ENCODE measurements at places on chromosomes 3 and 15.

DNA sequence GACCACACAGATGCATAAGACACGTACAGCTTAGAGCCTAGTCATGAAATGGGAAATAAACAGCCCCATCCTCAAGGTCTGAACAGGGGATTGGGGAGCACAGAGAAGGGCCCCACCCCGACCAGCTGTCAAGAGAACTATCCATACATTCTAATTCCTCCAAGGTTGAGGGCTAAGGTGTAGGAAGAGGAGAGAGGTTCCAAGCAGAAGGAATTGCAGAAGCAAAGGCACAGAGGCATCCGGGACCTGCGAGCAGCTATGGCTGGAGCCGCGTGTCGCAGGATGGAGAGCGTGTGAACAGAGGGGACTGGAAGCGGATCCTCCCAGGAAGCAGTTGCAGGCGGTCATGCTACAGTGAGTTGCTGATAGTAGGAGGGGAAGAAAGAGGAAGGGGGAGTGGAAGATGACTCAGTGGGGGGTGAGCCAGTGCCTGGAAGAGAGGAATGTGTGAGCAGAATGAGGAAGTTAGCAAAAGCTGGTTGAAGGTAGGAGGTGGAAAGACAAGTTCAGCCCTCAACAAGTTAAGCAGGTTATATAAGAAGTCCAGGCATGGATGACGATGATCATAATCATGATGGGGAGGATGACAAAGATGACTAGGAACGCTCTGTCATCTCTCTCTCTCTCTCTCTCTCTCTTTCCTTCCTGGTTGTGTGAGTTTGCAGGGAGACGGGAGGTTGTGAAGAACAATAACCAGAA lies 89.7 kb downstream of the LIPC start:
- DNase-seq = no peak

- no peak for DNase-seq
Measured at GRCh38 chr3:171727288-171727687, 83.0 kb downstream of the PLD1 start.

DNA sequence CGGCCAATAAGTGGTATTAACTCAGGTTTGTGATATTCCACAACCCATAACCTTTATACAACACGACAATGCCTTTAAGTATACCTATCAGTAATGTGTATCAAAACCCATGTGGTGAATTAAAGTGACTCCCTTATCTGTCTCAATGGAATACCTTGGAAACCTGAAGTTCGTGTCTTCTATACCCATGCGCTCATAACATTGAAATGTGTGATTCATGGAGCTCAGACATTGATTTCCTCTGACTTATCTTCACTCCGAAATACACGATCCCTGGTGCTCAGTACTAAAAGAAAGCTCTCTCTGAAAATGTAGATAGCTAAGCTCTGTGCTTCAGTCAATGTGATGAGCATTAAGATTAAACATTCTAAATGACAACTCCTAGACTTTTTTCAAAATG lies 140.3 kb downstream of the TBC1D5 start:
- DNase-seq = no peak

GRCh38 chr3:195063581-195064193 lies 207.3 kb downstream of the XXYLT1 start:
- no peak for DNase-seq

GRCh38 chr3:46293035-46293724 lies 50.9 kb downstream of the CCR3 start:
- no peak for DNase-seq

- DNase-seq = no peak
Measured at GRCh38 chr3:3196148-3196861, 16.8 kb upstream of the CRBN start.

- DNase-seq = no peak
Measured at GRCh38 chr15:51232581-51232980, 105.8 kb downstream of the CYP19A1 start.

- no peak for DNase-seq
Measured at GRCh38 chr3:9291821-9292410, 42.5 kb upstream of the SRGAP3 start.

DNA sequence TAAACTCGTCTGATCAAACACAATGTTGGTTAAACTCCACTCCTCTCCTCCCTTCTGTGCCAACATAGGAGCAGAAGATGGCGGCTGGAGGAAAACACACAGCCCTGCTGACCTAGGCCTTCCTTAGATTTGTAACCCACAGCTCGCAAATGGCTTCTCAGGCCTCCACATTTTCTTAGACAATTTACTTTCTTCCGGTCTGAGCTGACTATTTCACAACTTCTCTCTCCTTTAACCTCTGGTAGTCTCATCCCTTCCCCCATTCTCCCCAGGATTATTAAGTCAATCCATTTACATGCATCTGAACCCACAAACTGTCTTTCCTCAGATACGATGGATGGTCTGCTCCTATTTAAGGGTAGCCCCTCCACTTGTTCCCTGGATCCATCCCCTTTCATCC lies 25.7 kb upstream of the ULK4 start:
- no peak for DNase-seq

DNA sequence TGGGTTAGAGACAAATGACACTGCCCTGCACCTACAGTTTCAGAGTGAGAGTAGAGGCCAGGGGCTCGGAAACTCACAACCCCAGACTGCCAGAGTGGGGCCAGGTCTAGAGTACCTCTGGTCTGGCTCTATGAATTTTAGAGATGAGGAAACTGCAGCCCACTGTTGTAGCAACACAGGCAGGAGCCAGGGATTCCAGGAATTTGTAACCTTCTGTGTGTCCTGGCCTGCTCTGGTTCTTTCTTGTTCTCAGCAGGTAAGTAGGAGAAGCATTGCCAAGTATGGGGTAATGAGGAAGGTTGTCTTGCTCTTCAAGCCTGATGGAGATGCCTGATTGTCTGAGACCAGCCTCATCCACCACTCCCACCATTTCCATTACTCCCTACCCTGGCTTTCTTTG lies 221.8 kb downstream of the UACA start:
- DNase-seq = no peak

GRCh38 chr15:69830876-69831275 lies 266.8 kb downstream of the TLE3 start:
- no peak for DNase-seq

DNA sequence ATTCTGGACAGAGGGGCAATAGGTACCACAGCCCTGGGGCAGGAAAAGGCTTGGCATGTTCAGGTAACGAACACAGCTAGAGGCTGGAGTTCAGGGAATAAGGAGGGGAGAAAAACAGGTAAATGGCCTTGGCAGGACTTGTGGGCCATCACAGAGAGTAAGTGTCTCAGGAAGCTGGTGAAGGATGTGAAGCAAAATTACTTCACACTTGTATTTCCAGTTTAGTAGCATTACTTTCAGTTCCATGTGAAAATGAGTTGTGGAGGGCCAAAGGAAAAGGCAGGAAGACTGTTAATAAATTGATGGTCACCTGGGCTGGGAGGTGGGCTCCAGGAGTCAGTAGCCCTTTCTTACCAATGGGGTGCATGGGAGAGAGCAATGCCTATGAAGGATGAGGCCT lies 25.6 kb downstream of the TRIM42 start:
- DNase-seq = no peak

DNA sequence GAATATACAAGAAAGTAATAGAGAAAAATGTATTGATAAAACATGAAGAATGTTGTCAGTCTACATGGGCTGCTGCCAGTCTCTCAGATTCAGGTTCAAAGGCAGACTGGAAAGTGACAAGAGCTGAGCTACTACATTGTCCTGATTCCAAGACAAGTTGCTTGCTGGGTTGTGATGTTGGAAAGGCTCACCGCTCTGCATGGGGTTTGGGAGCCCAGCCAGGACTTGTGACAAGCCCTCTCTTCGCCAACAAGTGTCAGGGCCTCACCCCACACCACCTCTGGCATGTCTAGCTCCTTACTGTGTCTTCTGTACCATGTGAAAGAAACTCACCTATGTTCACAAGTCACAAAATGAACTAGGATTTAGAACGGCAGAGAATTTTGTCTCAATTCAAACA lies 43.0 kb upstream of the SH3GL3 start:
- DNase-seq = no peak

DNA sequence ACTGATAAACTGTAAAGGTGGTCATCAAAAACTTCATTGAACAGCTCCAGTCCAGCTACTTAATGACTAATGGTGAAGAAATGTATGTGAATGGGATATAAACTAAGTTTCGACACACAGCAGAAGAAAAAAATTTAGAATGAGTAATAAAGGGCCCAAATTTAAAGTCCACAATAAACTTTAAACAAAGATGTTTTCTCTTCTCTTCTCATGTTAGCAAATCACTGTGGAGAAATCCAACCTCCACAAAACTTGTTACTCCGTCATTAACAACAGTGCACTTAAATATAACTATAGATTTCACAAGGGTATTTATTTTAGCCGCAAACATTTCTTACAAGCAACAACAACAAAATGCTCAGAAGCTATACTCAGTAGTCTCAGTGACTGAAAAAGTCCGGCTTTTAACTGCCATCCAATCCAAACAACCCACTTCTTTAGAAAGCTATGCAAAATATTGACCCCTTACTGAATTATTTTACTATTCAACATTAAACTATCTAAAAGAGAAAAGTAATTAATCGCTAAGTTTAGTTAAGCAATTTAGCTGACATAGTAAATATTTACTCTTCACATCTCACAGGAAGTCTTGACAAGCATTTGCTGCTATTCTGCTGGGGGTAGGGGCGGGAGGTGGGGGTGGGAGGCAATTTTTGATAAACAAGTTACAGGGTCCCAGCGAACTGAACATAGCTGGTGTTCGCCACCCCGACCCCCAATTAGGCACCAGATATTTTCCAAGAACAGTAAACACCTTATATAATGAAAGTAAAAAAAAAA lies 2.4 kb downstream of the IGF2BP2 start:
- DNase-seq = no peak

- no peak for DNase-seq
Measured at GRCh38 chr15:66097151-66098021, 156.2 kb downstream of the MEGF11 start.

DNA sequence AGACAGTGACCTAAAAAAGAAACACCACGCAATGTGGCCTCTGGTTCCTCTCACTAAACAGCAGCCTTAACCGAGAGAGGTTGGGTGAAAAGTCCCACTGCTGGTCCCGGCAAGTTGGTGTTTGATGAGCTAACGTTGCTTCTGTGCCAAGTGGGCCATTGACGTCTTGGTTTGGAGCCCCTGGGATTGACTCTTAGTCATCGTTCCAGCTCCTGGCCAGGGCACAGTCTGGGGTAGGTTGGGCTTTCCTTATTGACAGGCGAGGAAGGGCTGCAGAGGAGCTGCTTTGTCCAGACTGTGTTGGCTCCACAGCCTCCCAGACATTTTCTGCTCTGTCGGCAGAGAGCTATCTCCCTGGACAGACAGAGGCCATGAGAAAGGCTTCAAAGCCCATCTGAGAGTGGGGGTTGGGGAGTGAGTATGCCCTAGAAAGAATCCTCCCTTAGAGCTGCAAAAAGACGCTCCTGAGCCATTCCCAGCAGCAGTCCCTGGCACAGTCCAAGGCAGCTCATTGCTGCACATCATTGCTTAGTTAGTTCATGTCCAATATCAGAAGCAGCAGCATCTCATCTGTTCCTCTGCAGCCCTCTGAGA lies 28.6 kb upstream of the C3orf80 start:
- DNase-seq = no peak

DNA sequence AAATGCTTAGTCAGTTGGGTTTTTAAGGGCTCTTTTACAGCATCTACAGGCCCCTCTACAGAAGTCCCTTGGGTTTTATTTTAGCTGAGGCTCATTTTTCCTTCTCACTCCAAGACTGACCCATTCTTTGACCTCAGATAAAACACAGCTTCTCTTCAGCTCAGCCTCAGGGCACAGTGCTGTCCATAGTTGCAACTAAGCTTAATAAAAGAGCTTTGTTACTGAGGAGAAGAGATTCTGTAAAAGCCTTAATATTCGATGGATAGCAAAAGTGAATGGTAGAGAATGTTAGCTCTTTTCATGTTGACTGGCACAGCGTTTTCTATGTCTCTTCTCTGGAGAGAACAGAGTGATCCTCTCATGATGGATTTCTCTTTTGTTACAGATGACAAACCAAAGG lies 277.9 kb downstream of the BBX start:
- DNase-seq = no peak
